ENCODE measurements at places on chromosomes 4 and X.

- DNase-seq: no peak
Measured at GRCh38 chr4:1632109-1633104, 51.7 kb downstream of the FAM53A start.

GRCh38 chr4:182370491-182370890 lies 127.3 kb downstream of the TENM3 start:
- no peak for DNase-seq

DNA sequence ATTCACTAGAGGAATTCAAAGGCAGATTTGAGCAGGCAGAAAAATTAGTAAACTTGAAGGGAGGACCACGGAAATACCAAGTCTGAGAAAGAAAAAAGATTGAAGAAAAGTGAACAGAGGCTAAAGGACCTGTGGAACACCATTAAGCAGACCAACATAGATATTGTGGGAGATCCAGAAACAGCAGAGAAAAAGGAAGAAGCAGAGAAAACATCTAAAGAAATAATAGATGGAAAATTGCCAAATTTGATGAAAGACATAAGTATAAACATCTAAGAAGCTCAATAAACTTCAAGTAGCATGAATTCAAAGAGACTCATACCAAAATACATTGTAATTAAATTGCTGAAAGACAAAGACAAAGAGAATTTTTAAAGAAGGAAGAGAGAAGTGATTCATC lies 31.0 kb downstream of the ADAMTS3 start:
- DNase-seq: no peak

- DNase-seq: no peak
Measured at GRCh38 chr4:112910109-112910736, 139.2 kb upstream of the ANK2 start.

DNA sequence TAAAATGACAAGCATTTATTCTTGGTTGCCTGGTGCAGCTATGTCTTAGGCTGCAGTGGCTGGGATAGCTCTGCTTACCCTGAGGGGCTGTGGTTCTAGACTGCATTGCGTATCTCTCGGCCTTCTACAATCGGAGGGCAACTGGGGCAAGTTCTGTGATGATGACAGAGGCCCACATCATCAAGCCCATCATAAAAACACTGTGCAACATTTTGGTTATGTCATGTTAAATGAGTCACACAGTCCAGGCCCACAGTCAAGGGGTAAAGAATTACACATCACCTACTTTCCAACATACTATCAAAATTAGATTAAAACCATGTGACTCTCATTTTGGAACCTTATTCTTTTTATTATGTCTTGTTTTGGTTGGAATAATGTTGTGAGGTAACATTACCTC lies 120.2 kb upstream of the GUCY1A1 start:
- no peak for DNase-seq

GRCh38 chrX:120419463-120419862 lies 49.6 kb downstream of the LAMP2 start:
- DNase-seq: no peak

- DNase-seq: no peak
Measured at GRCh38 chr4:167717495-167717894, 374.8 kb upstream of the ANXA10 start.

- DNase-seq: no peak
Measured at GRCh38 chr4:177290780-177291179, 18.9 kb upstream of the NEIL3 start.

DNA sequence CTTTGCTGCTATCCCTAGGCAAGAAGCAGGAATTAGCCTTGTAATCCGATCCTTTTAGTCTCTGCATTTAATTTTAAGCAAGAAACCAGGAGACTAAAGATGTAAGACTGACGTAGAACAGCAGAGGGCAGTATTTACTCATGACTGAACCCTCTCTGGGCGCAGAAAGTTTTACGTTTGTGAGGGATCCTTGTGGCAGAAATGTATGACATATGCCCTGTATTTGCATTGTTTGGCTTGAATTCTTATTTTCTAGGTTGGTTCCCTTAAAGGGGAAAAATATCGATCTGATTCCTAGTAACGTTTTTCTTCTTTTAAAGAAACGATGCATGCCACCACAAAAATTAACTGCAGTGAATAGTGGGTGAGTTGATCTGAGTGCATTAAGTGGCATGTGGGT lies 1.3 kb upstream of the FAT4 start:
- peak; percentile 26 for DNase-seq

Measured in NCI-H1436 treated with DMSO at 0.1 percent for 48 hours (cell line).